Esophagus squamous epithelium (tissue), 5 donors: ENCODE measurements at places on chromosomes 12 and 14.

- DNase-seq, result no peak
These were observed 240.5 kb downstream of the C12orf75 start for GRCh38 chr12:105570944-105571343.

GRCh38 chr12:11896417-11896929 lies 174.3 kb upstream of the BCL2L14 start:
- DNase-seq, result no peak

DNA sequence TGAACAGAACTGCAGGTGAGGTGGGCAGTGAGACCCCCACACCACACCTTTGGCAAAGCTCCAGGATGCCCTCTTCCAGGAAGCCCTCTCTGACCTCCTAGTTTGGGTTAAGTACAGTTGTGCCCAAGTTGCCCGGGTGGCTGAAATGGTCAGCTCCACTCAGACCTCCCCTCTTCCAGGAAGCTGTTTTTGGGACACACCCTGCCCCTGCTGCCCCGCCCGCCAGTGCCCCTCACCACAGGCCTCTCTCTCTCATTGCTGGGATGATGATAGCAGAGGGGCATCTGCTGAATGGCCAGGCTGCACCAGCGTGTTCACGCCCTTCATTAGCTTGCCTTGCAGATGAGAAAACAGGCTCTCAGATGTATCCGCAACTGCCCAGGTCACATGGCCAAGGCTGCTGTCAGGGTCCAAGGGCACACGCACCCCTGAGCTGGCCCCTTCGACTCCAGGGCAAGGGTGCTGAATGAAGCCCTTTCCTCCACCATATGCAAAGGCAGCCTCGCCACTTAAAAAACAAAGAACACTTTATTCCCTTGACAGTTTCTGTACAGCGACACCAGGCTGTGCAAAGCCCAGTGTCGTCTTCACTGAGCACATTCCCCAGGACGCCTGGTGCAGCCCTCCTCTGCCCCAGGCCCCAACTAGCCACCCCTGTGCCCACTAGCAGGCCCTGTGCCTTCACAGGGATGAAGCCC lies 15.5 kb downstream of the SLC25A29 start:
- no peak for DNase-seq

DNA sequence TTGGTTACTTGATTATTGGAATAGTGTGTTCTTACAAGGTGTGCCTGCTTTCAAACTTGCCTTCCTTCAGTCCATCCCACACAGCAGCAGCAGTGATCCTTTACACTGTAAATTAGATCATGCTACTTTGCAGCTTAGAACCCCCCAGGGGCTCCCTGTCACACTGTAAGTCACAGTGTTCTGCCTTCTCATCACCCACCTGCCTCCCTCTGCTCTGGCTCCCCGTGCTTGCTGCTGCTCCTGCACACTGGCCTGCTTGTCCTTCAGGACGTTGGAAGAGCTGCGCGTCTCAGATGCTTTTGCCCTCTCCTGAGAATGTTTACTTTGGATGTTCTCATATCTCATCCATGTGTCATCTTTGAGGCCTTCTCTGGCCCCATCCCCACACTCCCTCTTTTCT lies 27.3 kb downstream of the ZC3H14 start:
- DNase-seq, result no peak

GRCh38 chr12:106345746-106346145 lies 11.8 kb upstream of the POLR3B start:
- no peak for DNase-seq

- no peak for DNase-seq
These were observed 65.5 kb downstream of the ST8SIA1 start for GRCh38 chr12:22268973-22269372.

- DNase-seq, result no peak
These were observed 20.8 kb downstream of the CKAP4 start for GRCh38 chr12:106226884-106227640.
